Fibroblast of skin of left biceps (primary cell): ENCODE measurements at places on chromosomes 5 and 9.

DNA sequence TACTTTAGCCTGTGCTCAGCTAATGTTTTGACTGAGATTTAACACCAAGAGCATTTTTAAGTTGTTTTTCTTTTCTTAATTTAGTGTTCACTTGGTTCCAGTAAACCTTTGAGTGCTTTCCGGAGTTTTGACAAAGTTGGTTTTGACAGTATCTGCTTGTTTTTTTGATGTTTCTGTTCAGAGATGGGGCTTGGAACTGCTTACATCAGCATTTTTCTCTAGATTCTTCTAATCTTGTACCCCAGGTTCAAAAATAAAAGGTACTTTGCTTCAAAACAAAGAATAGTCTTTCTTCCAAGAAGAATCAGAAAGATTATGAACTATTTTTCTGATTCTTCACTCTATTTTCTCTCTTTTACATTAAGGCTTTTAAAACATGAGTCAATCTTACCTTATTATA lies 132.2 kb downstream of the DPYSL3 start:
- no peak for DNase-seq

DNA sequence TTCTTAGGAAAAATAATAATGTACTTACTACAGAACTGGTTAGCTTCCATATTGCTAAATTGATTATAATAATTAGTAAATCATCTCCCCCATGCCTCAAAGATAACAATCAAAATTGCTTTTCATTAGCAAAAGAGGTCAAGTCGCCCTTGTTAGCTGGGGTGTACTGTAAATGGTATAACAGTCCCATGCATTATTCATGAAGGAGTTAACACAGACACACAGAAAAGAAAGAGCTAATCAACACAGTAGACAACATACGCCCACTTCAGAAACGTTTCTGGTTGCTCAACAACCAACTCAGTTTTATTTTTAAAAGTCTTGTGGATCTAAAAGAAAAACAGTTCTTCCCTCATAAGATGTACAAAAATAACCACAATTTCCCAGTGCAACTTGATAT lies 100.2 kb downstream of the MPDZ start:
- no peak for DNase-seq

DNA sequence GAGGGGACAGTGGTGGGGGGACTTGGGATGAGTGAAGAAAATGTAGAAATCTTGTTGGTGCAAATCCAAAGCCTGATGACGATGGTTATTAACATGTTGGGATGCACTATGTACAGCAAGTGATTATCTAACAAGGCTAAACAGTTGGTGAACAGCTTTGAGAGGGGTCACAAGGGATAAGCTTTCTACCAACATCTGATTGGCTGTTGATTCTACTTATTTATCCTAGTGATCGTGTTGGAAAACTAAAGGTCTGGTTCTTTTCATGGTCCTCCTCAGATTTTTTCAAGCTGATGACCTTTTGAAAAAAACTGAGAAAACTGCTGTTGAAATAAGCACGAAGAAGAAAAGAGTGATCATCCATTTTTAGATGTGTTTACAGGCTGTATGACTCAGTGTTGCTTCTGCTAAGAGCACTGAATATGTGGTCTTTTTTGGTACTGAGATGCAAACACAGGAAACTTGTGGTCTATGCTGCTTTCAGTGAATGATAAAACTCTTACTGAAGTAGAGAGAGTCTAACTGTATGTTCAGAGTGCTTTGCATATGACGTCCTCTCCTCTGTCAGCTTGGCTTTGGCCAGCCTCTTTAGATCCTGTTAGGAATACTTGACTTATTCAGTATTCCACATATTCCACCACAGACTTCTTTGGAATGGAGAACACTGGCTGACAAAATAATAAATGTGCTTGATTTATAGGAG lies 174.8 kb downstream of the SLF1 start:
- DNase-seq: peak; percentile 43

DNA sequence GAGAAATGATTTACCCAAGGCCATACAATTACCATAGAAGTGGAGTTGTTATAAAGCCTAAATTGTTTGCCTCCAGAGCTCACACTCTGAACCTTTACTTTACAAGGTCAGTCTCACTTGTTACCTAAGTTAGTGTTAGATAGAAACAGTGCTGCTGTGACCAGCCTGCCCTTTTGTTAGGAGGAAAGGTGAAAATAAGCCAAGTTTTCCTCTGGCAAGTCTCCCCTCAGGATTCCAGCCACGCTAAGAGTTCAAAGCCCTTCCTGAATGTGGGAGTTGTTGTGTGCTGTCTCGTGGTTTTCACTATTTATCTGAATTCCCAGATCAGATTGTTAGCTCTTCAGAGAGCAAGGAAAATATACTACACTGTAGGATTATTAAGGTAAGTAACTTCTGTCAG lies 260.0 kb downstream of the SGCD start:
- no peak for DNase-seq

DNA sequence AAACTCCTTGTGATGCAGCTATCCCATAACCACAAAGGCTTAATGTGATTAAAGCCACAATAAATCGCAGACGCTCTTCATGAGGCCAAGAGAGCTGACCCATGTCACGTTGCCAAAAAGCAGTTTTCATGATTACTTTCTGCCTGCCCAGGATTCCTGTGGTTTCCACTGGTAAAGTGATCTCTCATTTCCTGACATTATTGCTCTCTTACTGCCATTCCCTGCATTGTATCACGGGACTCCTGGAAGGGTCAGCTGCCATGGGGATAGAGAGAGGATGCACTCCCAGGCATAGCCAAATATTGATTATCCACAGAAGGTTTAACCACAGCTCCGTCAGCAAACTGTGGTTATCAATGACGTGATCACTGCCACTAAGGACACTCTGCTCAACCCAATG lies 103.8 kb upstream of the SLC1A3 start:
- DNase-seq: peak; percentile 95

DNA sequence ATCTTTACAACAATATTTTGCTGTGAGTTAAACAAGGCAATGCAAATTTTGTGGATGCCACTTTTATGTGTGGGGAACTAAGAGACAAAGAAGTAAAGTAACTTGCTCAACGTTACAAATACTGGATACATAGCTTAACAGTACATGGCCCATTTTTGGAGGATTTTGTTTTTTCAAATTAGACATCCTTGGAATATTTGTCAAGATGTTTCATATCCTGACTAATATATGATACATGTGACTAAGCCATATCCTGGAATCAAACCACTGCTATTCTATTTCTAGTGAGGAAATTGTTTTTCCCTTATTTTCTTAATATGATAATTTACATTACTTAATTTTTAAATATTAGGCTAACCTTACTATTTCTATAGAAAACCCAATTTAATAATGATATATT lies 529.8 kb downstream of the DMRTA1 start:
- DNase-seq: peak; percentile 13

GRCh38 chr9:136283291-136284235 lies 20.3 kb downstream of the CCDC187 start:
- peak; percentile 4 for DNase-seq

DNA sequence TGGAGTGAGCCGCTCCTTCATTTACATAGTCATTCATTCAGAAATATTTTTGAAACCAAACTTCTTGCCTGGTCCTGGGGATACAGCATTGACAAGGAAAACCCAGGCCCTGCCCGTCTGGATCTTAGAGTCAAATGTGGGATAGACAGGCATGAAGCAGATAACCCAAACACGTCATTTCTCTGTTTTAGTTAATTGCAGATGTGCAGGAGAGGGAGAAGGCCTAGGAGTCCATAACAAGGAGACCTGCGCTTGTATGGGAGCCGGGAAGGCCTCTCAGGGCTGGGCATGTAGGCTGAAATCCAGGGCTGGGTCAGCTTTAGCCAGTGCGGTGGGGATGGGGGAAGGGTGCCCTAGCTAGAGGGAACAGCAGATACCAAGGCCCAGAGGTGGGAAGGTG lies 43.3 kb downstream of the PRRX2 start:
- DNase-seq: no peak
